ENCODE measurements at places on chromosomes 6 and 20. TPM values are rescaled to one million over a fixed set of nuclear protein-coding genes. Genes with fewer than 3 reads are reported as not detected.

SIRPB1 gene
- 1.1 TPM for total RNA-seq

IP6K3 gene
- not detected for total RNA-seq

EYA2 gene
- total RNA-seq = not detected

CLPSL1 gene
- not detected for total RNA-seq

C6orf132 gene
- 21.3 TPM for total RNA-seq

TMX4 gene
- total RNA-seq = 11.7 TPM

GZF1 gene
- 8.5 TPM for total RNA-seq

THBD gene
- 2.0 TPM for total RNA-seq

C6orf58 gene
- 0.10 TPM for total RNA-seq

OR2B6 gene
- total RNA-seq = not detected
